Activated CD4-positive, alpha-beta T cell treated with anti-CD3 and anti-CD28 coated beads, Interleukin-2, amount 50 U/mL, for 48 hours (primary cell): ENCODE measurements at places on chromosomes 3 and 15.

- DNase-seq: no peak
These were observed 38.0 kb downstream of the KIF9 start for GRCh38 chr3:47244531-47245100.

- DNase-seq: no peak
These were observed 133.5 kb upstream of the ZPLD1 start for GRCh38 chr3:102301155-102301880.

DNA sequence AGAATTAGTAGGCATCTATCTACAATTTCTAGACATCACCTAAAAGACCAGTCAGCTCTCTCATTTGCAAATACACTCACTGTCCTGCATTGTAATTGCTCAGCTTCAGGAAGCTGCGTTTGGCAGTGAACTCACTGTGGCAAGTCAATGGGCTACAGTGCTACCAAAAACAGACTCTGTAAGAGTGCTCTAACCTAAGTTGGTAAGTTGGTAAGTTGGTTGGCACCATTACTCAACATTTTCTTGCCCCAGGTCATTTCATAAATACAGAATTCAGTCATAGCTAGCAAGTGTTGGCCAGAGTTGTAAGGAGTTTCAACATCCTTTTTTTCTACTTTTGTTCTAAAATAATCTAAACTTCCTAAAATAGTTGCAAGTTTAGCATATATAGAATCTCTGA is 466.3 kb downstream of the NAALADL2 start:
- DNase-seq: no peak

GRCh38 chr3:23114432-23114831 is 88.7 kb upstream of the UBE2E2 start:
- no peak for DNase-seq

GRCh38 chr15:35496585-35496984 is 49.4 kb downstream of the DPH6 start:
- no peak for DNase-seq

GRCh38 chr3:58962816-58963215 is 87.0 kb downstream of the CFAP20DC start:
- DNase-seq: no peak

DNA sequence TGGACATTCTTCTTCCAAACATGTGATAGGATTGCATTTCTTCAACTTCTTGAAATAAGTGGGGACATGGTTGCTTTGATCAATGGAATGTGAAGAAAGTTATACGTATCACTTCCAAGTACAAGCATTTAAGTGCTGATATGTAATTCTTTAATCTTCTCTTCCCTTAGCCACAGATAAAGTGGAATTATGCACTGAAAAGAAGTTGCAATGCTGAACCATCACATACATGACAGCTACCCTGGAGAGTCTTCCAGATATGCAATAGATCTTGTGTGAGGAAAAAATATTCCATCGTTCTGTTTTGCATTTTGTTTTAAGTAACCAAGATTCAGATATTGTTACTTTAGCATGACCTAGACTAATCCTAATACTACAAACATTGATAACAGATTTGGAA is 674.3 kb downstream of the NSUN3 start:
- DNase-seq: no peak

DNA sequence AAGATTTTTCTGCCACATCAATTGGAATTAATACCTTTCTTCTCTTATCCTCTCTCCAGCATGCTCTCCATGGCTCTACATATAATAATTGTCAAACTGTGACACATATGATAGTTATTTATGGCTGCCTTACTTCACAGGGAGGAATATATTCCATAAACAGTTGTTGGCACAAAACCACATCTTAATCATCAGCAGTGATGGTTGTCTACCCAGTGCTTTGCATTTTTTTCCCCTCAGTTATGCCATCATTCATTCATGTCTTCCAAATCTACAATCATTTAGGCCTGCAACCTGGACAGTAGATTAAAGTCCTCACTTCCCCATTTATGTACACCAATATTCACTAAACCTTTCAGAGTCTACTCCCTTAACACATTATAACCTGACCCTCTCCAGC is 107.7 kb downstream of the THRB start:
- no peak for DNase-seq

DNA sequence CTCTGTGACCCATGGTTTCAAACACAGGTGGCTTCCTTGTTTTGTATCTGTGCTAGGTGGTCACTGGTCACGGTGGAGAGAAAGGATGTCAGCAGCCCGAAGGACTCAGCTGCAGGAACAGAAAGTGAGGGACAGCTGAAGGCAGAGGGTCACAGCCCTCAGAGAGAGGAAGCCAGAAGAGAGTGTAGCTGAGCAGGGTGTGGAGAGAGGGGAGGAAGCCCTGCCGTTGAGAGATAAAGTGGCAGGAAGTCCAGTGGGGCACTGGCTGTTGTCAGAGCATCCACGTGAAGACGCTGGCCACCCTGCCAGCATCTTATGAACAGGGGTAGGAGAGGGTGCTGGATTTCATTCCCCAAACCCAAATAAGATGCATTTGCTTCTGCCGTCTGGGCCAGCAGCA is 36.9 kb downstream of the LIMD1 start:
- no peak for DNase-seq

DNA sequence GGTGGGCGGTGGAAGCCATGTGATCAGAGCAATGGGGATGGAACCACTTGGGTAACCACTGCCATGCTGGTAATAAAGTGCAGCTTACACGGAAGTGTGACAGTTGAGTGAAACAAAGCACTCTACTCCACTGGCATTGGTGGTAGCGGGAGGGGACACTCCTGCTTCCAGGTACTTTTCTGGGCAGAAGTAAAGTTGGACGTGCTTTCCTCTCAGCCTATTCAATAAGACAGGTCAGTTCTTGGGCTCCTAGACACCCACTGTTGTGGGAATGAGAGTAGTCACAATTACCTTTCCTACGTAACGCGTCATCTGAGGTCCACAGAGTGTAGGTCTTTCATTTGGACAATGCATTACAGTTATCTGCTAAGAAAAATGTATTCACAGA is 51.7 kb upstream of the CHD2 start:
- no peak for DNase-seq

DNA sequence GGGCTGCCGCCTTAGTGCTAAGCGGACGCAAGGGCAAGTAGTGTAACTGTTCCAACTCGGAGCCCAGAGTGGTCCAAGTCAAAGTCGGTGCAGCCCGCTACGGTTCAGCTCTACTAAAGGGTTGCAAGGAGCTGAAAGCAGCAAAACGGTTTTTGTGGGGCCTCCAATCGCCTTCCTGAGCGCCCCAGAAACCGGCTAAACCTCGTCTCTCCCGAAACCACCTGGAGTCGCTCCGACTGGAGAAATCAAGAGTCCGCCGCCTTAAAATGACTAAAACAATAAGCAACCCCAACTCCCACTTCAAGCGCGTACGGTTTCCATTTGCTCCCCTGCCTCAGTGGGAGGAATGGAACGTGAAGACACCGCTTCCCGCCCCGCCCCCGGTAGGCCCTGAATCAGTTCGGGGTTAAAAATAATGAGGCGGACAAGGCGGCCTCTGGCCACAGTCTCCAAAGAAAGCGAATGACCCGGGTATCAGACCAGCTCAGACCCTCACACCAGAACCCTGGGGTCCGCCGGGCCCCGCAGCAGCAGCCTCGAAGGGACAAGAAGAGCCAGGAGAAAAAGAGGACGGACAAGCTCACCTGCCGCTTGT is 401 bp downstream of the SEC11A start:
- peak; percentile 70 for DNase-seq

GRCh38 chr15:49901321-49901720 is 217.7 kb downstream of the ATP8B4 start:
- no peak for DNase-seq

GRCh38 chr3:13011573-13012220 is 61.5 kb downstream of the IQSEC1 start:
- DNase-seq: peak; percentile 89

- DNase-seq: no peak
These were observed 55.2 kb downstream of the TMOD3 start for GRCh38 chr15:51884517-51885236.

- DNase-seq: no peak
These were observed 286.9 kb downstream of the XXYLT1 start for GRCh38 chr3:194984066-194984465.

DNA sequence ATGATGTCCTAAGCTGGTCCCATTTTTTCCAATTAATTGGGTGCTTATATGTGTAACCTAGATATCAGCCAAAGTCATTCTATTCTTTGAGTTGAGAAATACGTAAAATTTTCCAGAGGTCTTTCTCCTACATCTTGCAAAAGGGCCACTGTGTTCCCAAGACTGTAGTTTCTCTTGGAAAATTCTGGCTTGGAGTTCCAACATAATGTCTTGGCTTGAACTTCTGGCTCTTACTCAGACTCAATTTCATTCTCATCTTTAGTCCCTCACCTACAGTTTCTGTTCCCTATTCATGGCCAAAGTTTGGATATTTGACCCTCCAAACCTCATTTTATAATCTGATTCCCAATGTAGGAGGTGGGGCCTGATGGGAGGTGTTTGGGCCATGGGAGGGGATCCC is 201.4 kb upstream of the ARHGEF26 start:
- DNase-seq: no peak

- DNase-seq: no peak
These were observed 261.0 kb downstream of the ADAMTSL3 start for GRCh38 chr15:83914906-83915305.

- peak; percentile 25 for DNase-seq
These were observed 1.0 kb downstream of the LPP start for GRCh38 chr3:188154809-188155574.

- no peak for DNase-seq
These were observed 34.5 kb downstream of the NCEH1 start for GRCh38 chr3:172676196-172676922.

DNA sequence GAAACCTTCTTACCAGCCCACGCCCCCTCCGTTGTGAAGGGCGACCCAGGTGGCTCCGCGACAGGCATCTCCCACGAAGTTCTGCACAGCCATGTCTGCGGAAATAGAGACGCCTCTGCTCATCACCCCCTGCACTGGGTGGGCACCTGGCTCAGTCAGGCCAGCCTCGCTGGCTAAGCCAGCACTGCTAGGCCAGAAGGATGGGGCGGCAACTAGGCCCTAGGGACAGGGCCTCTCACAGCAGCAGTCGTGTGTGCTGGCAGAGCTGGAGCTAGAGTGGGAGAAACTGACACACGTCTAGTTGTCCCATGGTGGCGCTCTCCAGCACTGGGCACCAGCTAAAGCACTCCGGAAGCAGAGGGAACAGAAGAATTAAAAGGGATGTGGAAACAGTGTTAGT is 12.5 kb upstream of the ZXDC start:
- DNase-seq: no peak

GRCh38 chr15:68158046-68158628 is 47.0 kb downstream of the CALML4 start:
- no peak for DNase-seq

GRCh38 chr15:70817266-70817665 is 36.7 kb downstream of the LARP6 start:
- DNase-seq: no peak

- no peak for DNase-seq
These were observed 63.1 kb downstream of the ATP2B2 start for GRCh38 chr3:10442151-10442795.

DNA sequence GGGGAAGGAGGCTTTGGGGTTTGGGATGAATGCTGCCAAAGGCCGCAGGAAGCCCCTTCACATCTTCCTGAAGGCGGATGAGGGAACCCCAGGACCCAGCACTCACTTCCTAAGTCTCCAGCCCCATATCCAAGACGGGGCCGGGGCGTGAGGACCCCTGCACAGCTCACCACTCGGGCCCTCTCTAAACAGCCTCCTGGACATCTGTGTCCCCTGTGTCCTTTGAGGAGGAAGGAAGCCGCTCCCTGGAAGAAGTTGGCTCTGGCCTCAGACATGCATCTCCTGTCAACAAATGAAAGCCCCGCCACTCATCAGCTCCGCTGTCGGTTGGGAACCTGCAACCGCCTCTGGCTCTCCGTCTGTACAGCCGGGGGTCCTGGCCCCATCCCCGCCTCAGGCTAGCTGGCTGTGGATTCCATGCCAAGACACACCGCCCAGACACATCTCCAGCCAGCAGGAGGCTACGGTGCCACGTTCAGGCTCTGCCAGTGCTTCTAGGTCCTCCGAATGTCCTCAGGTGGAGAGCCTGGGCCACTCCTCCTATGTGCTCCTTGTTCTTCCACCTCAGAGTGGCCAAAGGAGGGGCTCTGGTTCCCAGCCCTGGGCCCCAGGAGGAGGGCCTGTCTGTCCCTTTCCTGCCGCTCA is 140.0 kb upstream of the MEF2A start:
- DNase-seq: no peak

GRCh38 chr15:85099195-85099803 is 117.6 kb downstream of the PDE8A start:
- no peak for DNase-seq

DNA sequence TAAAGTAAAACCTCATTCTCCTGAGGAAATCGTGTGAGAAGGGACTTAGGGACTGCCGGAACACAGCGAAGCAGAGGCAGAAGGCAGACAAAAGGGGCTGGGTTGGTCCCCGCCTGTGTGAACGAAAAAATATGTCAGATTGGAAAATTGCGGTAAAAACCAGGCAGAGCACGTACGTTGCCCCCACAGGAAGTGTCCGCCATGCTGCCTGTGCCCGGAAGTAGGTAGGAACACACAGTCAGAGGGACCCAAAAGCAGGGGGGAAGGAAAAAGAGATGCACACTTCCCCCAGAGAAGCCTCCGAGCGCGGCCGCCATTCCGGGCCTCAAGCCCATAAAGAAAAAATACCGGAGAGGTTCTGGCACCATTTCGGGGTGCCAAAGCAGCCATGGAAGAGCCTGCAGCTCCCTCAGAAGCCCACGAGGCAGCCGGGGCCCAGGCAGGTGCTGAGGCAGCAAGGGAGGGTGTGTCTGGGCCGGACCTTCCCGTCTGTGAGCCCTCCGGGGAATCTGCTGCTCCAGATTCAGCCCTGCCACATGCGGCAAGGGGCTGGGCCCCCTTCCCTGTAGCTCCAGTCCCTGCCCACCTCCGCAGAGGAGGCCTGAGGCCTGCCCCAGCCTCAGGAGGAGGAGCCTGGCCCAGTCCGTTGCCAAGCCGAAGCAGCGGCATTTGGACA is at the start of gene MKRN3:
Gene MKRN3 (plus strand): TSS at position 280 of the 676 bp plus-strand sequence. CDS start 109 bp downstream, at position 389.
- DNase-seq: peak; percentile 13

DNA sequence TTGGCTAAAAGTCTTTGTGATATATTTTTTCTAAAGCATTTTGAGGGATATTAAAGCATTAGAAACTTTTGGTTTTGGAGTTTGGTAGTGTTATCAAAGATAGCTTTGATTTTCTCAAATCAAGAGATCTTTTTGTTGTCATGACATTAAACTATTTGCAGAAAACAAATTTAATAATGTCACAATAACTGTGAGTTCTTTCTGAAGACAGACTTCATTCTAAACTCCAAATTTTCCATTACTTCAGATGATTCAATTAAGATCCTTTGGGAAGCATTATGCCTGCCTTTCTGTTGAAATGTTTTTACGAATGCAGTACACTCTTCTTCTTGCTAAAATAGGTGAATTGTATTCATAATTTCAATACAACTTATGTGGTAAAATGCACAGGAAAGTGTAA is 145.4 kb downstream of the ALCAM start:
- no peak for DNase-seq
